ENCODE measurements at places on chromosomes 1 and 21.

- H3K27me3 ChIP-seq: no peaks in the 10 kb centered on the region
- no peaks in the 10 kb centered on the region for H3K36me3 ChIP-seq
- no peak overlapping the region for H3K27ac ChIP-seq
- H3K4me3 ChIP-seq: no peak overlapping the region
- DNase-seq: no peak
Measured at GRCh38 chr1:115505148-115505571, 136.6 kb upstream of the VANGL1 start.

DNA sequence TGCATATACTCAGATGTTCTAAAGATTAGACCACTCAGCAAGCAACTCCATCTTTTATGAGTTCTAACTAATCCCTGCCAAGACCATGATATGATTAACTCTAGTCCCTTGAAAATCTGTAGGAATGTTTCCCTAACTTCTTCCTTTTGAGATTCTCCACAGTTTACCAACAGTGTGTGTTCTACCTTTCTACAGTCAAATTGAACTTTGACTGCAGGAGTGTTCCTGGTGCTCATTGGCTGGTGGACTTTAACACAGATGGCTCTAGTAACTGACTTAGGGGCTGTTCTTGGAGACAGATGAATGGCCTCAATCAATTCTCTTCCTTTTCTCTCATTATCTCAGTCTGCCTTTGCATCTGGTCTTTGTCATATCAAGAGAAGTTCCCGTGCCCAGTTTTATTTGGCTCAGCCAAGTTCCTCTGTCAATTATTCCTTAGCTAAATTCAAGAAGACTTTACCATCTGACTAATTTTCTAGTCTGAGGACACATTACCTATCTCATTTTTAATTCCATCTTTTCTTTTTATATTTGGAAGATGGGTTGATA lies 643.9 kb upstream of the CAMK1G start:
- no peak for DNase-seq
- no peaks in the 10 kb centered on the region for H3K4me1 ChIP-seq
- no peak overlapping the region for H3K4me3 ChIP-seq
- no peaks in the 10 kb centered on the region for H3K36me3 ChIP-seq
- no peak overlapping the region for H3K27ac ChIP-seq

DNA sequence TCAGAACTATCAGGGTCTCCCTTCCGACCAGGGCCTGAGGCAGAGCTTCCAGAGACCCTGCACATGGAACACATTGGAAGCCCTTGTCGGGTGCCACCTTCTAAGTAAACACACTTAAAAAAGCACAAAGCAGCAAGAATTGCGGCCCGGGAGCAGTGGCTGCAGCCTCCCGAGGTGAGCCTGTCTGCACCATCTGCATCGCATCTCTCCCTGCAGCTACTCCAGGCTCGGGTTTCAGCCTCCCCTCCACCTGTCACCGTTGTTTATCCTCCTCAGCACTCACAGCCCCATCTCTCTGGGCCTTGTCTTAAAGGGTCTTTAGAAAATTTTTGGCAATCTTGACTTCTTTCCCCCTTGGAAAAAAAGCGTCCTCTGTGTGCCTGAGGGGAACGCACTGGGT lies 95.1 kb upstream of the ARHGEF16 start:
- no peak overlapping the region for H3K4me3 ChIP-seq
- H3K27me3 ChIP-seq: no peaks in the 10 kb centered on the region
- peaks cover 33% of the 10 kb centered on the region for H3K4me1 ChIP-seq
- H3K36me3 ChIP-seq: no peaks in the 10 kb centered on the region
- DNase-seq: no peak

- H3K27me3 ChIP-seq: no peaks in the 10 kb centered on the region
- H3K27ac ChIP-seq: no peak overlapping the region
- DNase-seq: no peak
- no peaks in the 10 kb centered on the region for H3K4me1 ChIP-seq
Measured at GRCh38 chr1:63732666-63733065, 41.2 kb upstream of the ROR1 start.

- H3K27me3 ChIP-seq: no peaks in the 10 kb centered on the region
- no peak overlapping the region for H3K4me3 ChIP-seq
- no peaks in the 10 kb centered on the region for H3K4me1 ChIP-seq
- no peak for DNase-seq
Measured at GRCh38 chr1:231682779-231683178, 56.2 kb downstream of the DISC1 start.

- DNase-seq: peak; percentile 67
- peaks cover 23% of the 10 kb centered on the region for H3K4me1 ChIP-seq
- peak within 1 kb of the TSS; percentile 43 for H3K27ac ChIP-seq
- no peaks in the 10 kb centered on the region for H3K27me3 ChIP-seq
- no peaks in the 10 kb centered on the region for H3K36me3 ChIP-seq
Measured at GRCh38 chr1:36323636-36324352, at the start of gene EVA1B. EVA1B (minus strand) TSS chr1:36323645; CDS start chr1:36323037, 608 bp downstream.

DNA sequence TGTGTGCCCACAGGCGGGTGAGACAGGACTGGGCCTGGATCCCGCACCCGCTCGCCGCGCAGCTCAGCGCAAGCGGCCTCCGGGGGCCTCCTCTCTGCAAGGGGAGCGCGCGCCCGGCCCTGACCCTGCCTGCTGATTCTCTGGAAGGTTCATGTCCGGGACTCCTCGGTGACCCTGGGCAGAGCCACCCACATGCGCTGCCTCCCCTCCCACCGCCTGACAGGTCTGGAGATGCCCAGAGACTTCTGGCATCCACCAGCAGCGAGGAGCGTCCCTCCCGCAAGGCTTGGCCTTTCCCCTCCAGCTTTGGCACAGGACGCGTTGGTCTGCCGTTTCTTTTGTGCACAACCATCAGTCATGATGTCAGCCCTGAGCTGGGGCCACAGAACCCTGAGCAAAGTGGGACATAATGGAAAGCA lies 42.0 kb upstream of the COL6A2 start:
- no peak overlapping the region for H3K4me3 ChIP-seq
- no peaks in the 10 kb centered on the region for H3K36me3 ChIP-seq
- no peaks in the 10 kb centered on the region for H3K27me3 ChIP-seq
- no peaks in the 10 kb centered on the region for H3K4me1 ChIP-seq

DNA sequence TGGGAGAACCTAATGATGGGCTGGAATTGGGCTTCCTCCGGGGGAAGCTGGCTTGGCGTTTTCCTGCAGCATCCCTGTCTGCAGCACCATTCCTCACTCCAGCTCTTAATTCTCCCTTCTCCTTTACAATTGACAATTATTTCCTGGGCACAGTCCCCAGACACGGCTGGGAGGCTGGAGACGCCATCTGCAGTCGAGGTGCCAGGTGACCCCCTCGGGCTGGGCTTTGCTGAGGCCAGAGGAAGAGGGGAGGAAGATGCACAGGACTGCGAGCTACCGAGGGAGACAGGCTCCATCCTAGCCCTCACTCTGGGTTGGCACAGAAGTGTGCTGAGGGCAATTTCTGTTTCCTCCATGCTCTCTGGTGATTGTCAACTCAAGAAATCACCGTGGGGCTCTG lies 453.8 kb downstream of the PTPRU start:
- no peaks in the 10 kb centered on the region for H3K27me3 ChIP-seq
- no peaks in the 10 kb centered on the region for H3K4me1 ChIP-seq
- no peak overlapping the region for H3K4me3 ChIP-seq
- H3K27ac ChIP-seq: no peak overlapping the region
- H3K36me3 ChIP-seq: no peaks in the 10 kb centered on the region

DNA sequence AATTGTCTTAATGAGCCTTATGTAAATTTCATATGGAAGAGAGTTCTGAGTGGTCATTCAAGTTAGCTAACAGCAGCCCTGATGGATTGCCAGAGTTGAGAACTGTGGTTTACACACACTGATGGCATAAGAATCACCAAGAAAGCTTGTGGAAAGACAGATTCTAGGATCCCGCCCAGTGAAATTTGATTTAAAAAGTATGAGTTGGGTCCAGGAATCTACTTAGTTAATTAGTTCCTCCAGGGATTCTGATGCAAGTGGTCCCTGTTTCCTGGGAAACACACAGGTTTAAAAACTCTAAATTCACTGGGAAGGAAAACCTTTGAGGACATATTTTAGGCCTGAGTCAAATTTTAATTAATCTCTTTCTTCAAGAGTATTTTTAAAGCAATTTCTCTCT lies 144.3 kb downstream of the NTPCR start:
- peaks cover 12% of the 10 kb centered on the region for H3K4me1 ChIP-seq
- no peaks in the 10 kb centered on the region for H3K36me3 ChIP-seq
- no peak overlapping the region for H3K27ac ChIP-seq
- H3K27me3 ChIP-seq: no peaks in the 10 kb centered on the region
- H3K4me3 ChIP-seq: no peak overlapping the region

DNA sequence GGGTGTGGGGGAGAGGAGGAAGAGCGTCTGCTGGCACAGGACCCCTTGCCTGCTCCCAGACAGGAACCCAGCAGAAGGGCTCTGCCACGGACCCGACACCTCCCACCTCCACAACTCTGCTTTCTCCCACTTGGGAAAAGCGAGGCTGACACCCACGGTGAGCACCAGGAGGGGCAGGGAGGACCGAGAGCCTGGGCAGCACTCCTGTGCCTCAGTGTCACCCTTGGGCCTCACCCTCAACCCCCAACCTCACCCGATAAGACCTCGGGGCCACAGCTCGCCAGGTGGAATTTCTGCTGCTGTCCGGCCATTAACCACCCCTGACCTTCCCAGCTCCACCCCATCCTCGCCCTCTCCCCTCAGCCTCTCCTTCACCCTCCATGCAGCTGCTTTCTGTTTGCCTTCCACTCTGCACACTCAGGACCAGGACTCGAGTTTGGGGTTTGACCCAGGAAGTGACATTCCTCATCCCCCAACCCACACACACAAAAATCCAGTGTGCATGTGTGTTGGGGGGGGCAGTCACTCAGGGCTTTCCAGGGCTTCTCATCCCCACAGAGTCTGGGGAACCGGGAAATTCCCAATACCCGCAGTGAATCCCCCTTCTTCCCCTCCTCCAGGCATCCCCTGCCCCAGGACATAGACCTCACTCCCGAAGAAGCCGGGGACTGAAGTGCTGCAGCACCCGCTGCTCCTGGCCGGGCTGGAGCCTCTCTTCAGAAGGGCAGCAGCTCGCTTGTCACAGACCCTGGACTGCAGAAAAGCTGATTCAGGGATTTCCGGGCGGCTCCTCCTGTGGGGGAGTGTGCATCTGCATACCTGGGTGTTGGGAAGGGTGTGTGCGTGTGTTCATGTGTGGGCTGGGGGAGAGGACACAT lies 65.8 kb downstream of the SYT2 start:
- H3K36me3 ChIP-seq: no peaks in the 10 kb centered on the region
- no peak overlapping the region for H3K27ac ChIP-seq

Measured in body of pancreas (tissue), 4 donors.